ENCODE measurements at places on chromosomes 4 and X. TPM values are rescaled to one million over a fixed set of nuclear protein-coding genes. Genes with fewer than 3 reads are reported as not detected.

The GPR34 gene
- not detected for total RNA-seq

The PCDH19 gene
- total RNA-seq = under 0.01 TPM

The COX7B2 gene
- total RNA-seq = not detected

The CXCL11 gene
- total RNA-seq = 0.44 TPM

The ASB5 gene
- not detected for total RNA-seq

The AMBN gene
- not detected for total RNA-seq

The MMRN1 gene
- 1,427 TPM for total RNA-seq

The MAGEA8 gene
- not detected for total RNA-seq

The ENPEP gene
- not detected for total RNA-seq

The IL1RAPL1 gene
- 0.22 TPM for total RNA-seq

The PRR32 gene
- not detected for total RNA-seq
